Astrocyte (in vitro differentiated cells and primary cell): ENCODE measurements at places on chromosomes 11 and 22.

DNA sequence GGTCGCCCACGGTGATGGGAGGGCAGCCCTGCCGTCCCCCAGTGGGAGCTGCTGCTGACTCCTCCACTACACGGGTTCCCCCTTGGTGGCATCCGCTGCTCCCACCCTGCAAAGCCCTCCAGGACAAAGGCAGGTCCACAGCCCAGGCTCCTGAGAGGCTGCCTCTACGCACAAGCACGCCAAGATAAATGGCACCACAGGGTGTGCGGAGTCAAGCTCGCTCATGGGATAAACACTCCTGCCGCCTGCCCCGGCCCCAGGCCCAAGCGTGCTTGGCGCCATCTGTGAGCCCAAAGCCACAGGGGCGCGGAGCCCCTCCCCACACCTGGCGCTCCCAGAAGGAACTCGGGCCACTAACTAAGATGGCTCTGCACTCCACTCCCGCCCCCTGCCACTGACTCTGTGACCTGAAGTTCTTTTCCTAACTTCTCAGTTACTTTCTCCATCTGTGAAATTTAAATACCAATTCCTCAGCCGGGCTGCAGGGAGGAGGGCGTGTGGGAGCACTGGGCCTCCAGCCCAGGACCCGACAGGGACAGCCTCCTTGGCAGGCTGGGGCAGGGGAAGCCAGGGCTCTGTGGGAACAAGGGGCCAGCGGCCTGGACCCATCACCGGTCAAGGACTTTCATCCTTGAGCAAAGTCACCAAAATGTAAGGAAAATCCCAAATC is 14.9 kb downstream of the EHD1 start:
- no peak for DNase-seq

DNA sequence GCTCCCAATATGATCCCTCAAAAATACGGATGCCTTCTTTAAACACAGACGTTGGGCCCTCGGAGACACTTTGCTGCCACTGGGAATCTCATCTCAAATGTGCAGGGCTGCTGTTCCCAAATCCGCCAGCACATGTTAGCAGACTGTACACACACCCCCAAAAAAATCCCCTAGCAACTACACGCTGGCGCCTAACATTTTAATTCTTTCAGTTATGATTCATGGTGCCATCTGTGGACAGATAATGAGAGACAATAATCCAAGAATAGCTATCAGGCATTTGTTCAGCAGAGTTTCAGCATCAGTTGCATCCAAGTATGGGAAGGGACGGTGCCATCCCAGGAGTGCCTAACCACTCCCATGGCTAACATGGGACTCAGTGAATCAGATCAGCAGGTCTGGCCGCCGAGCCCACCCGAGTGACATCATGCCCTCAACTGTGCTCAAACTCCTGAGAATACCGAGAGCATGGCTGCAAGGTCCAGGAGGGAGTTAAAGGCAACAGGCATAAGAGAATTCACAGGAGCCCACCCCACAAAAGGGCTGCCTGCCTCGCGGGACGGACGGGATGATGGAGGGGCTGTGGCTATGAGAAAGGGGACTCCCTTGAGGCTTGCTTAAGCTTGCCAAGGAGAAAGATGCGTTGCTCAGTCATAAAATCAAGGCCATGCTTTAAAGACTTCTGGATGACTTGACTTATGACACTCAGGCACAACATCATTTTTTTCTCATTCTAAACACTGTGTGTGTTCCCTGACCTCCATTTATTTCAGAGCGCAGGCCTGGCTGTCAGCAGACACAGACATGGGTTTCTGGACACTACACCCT is 337.0 kb downstream of the SHANK2 start:
- no peak for DNase-seq

DNA sequence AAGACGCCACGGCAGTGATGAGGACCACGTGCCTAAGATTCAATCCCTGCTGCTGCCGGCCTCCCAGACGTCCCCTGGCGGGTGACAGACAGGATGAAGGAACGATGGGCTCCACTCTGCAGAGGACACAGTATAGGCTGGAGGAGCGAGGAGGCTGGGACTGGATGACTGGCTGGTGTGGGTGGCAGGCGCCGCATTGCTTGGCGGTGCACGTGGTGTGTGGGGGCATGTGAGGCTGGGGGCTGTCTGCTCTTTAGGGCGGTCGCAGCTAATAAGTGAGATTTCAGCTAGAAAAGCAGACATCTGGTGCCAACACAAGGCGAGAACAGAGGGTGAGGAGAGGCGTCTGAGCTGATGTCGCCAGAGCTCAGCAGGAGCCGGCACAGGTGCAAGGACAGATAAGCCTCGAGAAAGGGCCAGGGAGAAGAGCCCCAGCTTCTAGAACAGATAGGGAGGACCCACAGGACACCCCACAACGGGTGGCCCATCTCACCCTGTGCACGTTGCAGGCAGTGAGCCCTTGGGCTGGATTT is 33.2 kb downstream of the TSPAN4 start:
- no peak for DNase-seq

DNA sequence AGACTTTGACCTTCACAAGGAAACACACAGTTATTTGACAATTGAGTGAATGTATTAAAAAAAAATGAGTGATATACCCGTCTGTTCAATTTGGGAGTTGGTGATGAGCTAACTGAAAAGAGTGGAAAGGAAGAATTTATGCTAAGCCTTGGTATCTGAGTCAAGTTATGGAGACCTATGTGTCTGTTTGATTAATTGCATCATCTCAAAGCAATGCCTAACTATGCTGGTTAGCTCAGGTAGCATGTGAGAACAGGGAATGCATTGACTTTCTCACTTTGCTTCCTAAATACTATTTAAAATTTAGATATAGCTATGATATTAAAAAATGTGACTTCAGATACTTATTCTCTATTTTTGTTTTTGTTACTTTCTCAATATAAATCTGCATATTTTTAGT is 110.5 kb downstream of the DDX10 start:
- DNase-seq = no peak

DNA sequence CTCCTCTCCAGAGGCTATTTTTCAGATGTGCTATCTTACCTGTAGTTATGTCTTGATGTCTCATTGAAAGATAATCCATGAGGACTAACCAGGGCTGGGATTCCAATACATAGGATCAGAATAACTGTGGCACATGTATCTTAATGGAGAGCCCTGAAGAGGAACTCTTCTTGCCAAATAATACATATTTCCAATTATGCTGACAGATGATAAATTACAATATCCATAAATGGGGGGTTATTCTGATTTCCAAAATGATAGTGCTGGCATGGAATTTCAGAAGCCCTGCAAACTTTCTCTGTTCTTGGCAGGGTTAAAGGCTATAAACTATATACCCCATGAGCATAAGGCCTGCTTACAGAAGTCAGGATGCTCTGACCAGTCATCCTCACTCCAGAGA is 154.2 kb downstream of the ATG16L2 start:
- DNase-seq = no peak

DNA sequence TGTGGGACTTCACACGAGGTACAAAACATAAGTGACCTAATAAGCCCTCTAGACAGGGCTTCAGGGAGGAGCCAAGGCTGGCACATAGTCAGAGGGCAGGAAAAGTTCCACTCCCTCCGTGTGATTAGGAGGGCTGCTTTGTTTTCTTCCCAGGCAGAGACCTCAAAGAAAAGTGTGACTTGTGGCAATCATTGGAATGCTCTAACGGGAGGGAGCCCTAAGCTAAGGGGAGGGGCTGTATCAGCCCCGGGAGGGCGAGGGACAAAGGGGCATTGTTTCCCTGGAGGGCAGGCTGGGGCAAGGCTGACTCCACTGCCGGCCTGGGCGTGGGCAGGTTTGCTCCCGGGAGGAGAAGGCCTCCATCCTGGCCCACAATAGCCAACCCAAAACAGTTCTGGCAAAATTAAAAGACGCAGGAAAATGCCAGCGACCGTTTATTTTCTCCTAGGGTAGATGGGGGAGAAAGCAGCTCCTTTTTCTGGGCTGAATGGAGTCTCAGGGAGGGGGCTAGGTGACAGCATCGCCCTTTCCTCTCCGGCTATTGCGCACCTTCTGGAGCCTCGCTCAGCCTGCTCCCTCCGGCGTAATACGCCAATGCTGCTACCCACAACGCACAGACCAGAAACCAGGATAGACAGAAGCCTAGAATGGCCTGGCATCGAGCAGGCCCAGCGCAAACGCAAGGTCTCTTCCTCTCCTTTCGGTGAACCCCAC is 60.2 kb downstream of the ENDOD1 start:
- peak; percentile 56 for DNase-seq

DNA sequence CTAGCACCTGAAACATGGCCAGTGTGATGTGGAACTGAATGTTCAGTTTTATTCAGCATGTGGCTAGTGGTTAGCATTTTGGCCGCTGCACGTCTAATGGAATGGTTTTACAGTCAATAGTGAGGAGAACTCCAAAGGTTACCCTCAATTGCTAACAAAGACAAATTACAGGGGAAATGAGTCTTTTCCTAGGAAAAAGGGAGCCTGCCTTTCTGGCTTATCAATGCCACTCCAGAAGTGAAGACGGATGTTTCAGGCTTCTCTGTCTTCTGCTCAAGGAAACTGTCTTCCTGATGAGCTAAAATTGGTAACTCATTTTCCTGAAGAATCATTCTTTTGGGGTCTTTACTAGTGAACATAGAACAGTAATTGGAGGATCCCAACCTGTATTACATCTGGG is 84.3 kb upstream of the CRTAM start:
- no peak for DNase-seq

DNA sequence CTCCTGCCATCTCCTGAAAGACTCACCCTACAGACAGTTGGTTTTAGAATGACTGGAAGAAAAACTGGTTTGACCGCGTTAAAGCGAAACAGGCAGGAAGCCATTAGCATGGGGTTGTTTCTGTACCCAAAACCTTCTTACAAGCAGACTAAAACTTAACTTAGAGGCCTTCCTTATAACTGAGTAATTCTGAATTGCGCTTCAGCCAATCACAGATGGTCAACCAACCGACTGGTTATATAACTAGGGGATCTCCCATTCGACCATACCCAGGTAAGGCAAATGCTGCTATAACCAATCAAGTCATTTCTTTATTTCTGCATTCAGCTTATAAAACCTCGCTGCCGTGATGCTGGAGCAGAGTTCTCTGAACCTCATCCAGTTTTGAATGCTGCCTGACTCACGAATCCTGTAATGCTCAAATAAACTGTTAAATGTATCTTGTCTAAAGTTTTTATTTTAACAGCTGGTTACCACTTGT is 87.8 kb upstream of the DRD2 start:
- no peak for DNase-seq

DNA sequence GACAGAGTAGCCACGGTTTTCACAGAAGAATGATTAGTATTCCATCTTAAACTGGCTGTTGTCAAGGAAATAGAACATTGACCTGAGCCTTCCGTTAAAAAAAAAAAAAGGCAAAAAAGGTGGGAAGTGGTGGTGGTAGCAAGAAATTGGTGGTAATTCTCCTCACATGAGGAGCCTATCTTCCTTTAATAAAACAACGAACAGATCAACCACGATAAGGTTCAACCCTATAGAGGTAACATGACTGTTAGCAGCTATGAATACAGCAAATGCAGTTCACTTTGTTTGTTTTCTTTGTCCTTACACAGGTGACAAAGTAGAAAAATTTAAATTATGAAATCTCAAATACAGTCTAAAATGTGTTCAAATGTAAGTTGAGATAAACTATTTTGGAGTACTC is 181.6 kb downstream of the TTC28 start:
- no peak for DNase-seq
